ENCODE measurements at places on chromosomes 12 and 14.

DNA sequence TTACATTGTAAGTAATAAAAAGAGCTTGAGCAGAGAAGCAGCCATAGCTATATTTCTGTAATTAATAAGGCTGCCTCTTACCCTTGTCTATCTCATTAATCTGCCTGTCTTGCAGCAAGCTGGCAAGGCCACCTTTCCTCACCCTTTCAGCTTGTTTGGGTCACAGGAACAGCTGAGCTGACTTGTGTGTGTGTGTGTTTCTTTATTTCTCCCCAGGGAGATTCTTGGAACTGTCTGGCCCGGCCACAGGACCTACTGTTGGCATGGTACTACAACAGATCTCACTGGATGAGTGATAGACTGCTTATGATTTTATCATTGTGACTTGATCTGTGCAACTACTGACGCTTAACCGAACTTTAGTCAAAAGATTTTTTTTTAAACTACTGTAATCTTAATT is 213.7 kb downstream of the SLC2A13 start:
- no peak for DNase-seq

GRCh38 chr14:78758333-78758732 is 588.2 kb downstream of the NRXN3 start:
- DNase-seq = no peak

DNA sequence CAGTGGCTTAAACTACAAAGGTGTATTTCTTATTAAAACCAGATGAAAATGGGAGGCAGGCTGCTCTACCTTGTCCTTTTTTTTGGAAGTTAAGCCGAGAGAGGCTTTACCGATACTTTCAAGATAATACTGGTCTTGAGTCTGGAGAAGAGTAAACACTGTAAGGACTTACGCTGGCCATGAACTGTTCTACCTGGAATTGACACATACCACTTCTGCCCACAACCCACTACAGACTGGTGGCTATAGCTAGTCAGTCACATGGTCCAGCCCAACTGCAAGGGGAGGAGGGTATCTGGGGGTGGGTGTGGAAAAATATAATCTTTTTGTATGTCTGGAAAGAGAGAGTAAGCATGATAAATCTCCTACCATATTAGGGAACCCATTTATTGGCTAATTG is 4.4 kb upstream of the FUT8 start:
- DNase-seq = no peak

GRCh38 chr12:673849-674248 is 10.6 kb upstream of the NINJ2 start:
- no peak for DNase-seq

GRCh38 chr14:72060917-72061316 is 128.7 kb downstream of the RGS6 start:
- DNase-seq = no peak

- no peak for DNase-seq
Observed at GRCh38 chr12:96352161-96352835, 47.9 kb downstream of the CDK17 start.

DNA sequence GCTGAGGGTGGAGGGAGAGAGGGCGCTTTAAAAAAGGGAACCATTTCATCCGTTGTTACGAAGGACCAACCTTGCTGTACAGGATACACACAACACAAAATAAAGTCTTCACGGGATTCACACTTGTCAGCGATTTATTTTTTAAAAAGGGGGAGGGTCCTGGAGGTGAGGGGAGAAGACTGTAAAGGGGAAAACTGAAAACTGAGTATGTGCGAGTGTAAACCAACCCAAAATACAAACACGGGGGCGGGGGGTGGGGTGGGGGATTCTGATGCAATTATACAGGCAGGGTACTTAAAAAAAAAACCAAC is 499 bp upstream of the PRKAG1 start:
- DNase-seq = no peak

GRCh38 chr12:61566183-61566582 is 694.0 kb upstream of the USP15 start:
- DNase-seq = no peak

DNA sequence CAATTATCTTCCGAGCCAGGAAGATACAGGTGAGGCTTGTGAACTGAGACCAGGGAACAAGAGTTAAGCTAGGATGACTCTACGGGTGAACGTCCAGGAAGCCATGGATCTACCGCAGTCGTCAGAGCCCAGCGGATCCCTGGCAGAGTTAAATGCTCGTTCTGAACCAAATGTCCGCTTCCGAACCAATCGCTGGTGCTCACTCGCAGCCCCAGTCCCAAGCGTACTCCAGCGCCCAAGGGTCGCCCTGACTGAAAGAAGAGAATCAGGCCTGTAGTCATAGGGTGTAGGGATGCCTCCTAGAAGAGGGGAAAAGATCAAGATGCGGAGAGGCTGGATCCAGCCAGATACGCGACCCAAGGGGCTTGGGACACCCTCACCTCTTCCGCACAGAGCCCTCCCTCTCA is 283 bp downstream of the VIPAS39 start:
- no peak for DNase-seq

DNA sequence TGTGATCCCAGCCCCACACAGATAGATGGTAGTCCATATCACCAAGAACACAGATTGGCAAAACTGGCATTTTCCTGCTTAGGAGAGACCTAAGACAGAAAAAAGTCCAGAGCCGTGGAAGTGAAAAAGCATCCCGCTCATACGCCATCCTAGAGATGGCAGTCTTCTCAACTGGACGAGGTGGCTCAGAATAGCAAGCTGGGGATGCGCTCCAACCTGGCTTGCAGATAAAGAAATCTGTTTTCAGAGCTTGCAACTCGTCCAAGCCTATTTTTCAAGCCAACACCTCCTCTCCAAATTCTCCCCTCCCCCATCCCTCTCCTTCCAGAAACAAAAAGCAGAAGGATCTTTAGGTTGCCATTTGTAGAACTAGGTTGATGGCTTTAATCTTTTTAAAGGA is 74.3 kb upstream of the OTX2 start:
- DNase-seq = no peak

DNA sequence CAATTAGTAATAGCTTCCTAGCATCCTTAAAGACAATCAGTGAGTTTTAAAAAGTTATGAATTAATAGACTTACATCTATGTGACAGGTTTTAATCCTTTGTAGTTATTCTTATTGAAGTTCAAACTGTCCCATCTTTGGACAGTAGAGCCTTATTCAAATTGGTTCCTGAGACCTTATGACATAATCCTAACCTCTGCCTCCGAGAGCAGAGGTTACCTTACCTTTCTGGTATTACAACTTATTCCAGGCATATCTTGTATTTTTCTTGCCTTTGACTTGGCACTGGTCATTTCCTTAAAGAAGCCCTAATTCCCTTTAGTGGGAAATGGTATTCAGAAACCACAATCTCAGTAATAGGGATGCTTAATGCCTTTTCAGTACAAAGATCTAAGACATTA is 21.8 kb downstream of the BTBD7 start:
- no peak for DNase-seq

DNA sequence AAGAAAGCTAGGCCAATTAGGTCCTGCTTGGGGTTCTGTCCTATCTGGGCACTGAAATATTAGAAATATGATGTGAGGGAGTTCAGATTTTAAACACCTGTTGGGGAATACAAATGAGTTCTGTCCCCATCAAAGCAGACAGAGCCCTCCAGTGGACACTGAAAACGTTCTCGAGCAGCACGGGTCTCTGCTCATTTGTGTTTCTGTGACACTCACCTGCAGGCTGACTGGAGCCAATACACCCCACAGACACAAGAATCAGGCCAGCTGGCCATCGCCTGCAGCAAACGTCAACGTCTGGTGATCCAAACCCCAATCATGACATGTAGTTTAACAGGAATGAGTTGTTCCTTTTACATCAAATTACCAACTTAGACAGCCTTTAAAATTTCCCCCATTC is 493.4 kb upstream of the TMEM132C start:
- no peak for DNase-seq

- DNase-seq = no peak
Observed at GRCh38 chr12:13734584-13735152, 246.7 kb downstream of the GRIN2B start.

DNA sequence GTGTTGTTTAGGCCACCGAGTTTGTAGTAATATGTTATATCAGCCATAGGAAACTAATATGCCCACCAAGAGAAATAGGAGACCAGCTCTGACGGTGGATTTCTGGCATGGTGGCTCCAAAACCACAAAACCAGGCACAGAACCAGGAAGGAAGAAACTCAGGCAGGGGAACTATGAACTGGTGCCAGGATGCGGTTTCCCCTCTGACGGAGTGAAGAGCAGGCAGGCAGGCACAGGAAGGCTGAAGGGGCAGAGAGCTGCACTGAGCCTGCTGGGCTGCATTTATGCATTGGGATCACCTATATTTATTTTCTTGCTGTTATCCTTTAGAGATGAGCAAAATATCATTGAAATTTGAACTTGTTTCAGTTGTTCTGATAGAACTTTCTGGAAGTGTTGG is 479.4 kb downstream of the VRK1 start:
- DNase-seq = no peak

- no peak for DNase-seq
Observed at GRCh38 chr12:79358716-79359300, 332.0 kb downstream of the PAWR start.

DNA sequence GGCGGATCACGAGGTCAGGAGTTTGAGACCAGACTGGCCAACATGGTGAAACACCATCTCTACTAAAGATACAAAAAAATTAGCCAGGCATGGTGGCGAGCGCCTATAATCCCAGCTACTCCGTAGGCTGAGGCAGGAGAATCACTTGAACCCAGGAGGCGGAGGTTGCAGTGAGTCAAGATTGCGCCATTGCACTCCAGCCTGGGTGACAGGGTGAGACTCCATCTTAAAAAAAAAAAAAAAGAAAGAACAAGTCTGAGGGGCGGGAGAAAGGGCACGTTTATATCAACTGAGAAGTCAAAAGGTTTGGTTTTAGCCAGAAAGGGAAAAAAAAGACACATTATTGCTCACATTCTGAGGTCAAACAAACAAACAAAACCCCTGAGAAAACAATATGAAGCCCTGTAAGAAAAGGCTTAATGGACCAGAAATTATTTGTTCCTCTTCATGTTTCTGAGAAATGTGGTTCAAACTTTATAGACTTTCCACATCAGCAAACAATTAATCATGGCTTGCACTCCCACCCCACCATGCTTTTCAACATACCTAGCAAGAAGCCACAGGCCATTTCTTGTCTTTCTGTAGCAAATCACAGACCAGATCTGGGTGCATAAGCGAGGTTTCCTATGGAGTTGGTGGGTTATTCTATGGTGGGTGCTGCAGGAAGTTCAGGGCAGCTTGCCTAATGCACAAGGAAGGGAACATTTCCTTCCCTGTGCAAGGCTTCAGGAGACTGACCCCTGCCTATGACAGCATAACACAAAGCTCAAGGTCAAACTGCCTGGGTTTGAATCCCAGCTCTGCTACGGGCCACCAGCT is 80.1 kb downstream of the SSPN start:
- no peak for DNase-seq

GRCh38 chr12:89140602-89141238 is 211.6 kb downstream of the DUSP6 start:
- no peak for DNase-seq

- no peak for DNase-seq
Observed at GRCh38 chr14:99562856-99563748, 40.9 kb downstream of the CCDC85C start.

GRCh38 chr12:119008691-119009221 is 27.4 kb downstream of the SRRM4 start:
- no peak for DNase-seq

DNA sequence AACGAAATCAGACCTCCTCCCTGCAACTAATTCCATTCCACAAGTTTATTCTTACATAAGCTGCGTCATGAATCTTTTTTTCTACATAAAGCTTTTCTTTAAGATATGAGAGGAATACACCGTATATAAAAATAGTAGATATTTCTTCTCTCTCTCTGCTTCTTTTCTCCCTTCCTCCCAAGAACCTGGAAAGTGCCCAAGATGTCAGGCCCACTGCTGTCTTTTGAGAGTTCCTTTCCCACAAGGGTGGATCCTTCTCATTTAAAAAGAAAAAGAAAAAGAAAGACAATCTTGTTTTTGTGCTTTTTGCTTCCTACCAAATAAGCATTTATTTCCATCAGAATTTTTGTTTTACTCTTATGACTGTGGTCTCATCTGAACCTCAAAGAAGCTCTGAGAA is 11.0 kb downstream of the TESPA1 start:
- DNase-seq = no peak

DNA sequence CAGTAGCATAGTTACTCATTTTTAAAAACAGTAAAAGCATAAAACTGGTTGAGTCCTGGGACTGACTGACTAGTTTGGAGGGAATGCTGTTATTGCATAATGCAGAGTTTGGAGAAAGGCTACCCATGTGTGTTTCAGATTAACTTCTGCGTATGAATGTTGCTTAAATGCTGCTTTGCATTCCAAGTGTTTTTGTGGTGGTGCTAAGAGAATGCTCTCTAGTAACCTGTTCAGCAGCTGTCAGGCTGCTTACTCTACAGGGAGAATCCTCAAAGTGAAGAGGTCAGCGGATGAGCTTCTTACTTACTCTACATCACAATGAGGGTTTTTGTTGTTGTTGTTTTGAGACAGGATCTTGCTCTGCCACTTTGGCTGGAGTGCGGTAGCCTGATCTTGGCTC is 4.3 kb downstream of the DLST start:
- DNase-seq = no peak

DNA sequence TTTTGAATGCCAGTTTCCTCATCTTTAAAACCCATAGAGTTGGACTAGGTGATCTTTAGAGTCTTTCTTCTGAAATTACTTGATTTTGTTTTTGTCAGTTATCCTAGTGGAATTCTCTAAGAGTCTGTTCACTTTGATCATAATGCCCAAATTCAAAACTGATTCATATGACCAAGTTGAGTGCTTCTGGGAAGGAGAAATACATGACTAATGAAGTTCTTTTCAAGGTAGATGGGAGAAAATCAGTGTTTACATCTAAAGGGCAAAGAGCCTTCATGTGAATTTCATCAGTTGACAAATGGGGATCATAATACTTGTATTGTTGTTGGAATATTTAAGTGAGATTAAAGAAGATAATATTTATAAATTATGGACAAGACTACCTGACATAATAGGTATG is 53.2 kb downstream of the ERC1 start:
- DNase-seq = no peak

Measured in activated CD4-positive, CD25-positive, alpha-beta regulatory T cell (primary cell).